ENCODE measurements at places on chromosomes 1 and 21. TPM values are rescaled to one million over a fixed set of nuclear protein-coding genes. Genes with fewer than 3 reads are reported as not detected.
A peak's percentile ranks its signal among the peaks of the same experiment; 100 is the strongest.

DNA sequence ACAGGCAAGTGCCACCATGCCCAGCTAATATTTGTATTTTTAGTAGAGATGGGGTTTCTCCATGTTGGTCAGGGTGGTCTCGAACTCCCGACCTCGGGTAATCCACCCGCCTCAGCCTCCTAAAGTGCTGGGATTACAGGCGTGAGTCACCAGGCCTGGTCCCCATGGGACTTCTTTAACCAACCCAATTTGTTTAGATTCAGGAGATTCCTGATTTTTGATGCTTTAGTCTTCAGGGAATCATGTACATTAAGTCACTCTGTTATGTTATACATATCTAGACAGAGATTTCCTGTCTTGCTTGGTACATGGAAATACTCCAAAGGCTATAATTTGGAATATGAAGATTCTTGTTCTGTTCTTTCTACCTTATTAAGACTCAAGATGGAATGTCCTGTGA, 202.4 kb upstream of the L1TD1 start:
- no peak overlapping the region for H3K4me3 ChIP-seq
- H3K4me1 ChIP-seq: no peaks in the 10 kb centered on the region
- no peaks in the 10 kb centered on the region for H3K27me3 ChIP-seq
- H3K36me3 ChIP-seq: no peaks in the 10 kb centered on the region
- no peak overlapping the region for H3K27ac ChIP-seq

DNA sequence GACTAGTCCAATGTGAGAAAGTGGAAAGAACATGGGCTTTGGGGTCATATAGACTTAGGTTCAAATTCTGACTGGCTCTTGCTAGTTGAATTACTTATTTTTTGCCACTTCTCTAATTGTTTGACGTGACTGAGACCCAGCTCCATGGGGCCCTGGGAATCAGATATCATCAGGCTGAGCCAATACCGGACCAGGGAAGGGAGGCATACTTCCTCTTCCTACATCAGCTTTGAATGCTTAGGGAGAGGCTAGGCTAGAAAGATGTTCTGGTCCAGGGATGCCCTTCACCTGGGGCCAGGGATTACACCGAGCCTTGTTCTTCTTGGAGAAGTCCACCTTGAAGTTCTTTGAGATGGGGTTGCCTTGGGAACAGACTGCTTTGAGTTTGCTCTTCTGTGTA, 3.7 kb upstream of the NR1I3 start:
- no peak overlapping the region for H3K27ac ChIP-seq
- no peaks in the 10 kb centered on the region for H3K36me3 ChIP-seq

The TNFSF4 gene
- 0.23 TPM for total RNA-seq

- H3K4me3 ChIP-seq: no peak overlapping the region
- H3K4me1 ChIP-seq: no peaks in the 10 kb centered on the region
- no peak overlapping the region for H3K27ac ChIP-seq
- no peak for DNase-seq
- no peaks in the 10 kb centered on the region for H3K27me3 ChIP-seq
- no peaks in the 10 kb centered on the region for H3K36me3 ChIP-seq
Measured at GRCh38 chr1:24713176-24713575, 32.1 kb upstream of the CLIC4 start.

DNA sequence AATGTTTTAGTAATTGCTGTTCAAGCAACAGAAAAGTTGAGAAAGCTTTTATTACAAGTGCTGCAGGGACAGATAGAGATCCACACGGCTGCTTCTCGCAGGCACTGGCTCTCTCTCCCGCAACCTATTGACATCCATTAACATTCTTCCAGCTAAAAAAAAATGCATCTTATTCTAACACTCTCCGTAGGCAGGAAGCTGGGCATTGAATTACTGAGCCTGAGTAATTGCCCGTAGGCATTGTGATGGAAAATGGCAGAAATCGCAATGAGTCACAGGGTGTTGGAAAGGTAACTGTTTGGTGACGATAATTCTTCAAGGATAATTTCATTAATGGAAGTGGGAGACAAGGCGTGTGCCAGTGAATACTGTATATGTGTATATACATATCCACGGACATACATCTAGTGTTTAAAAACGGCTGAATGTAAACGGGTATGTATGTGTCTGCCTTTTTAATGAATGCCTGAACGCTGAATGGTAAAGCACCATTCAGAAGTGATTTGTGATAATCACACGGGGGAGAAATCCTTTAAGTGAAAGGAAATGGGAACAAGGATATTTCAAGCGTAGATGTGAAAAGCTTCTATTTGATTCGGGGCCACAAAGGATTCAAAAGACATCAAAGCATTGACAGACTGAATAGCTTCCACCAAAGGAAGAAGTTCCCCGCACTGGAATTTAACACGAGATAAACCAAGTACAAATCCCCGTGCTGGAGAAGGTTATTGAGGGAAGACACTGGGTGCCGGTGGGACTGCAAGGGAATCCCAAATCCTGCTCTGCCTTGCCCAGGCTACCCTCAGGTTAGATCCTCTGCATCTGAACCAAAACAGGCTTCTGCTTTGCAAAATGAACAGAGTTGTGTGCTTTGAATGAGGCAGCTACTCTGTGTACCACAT, 567.2 kb downstream of the NPHP4 start:
- H3K27me3 ChIP-seq: peaks cover 14% of the 10 kb centered on the region
- no peak overlapping the region for H3K4me3 ChIP-seq
- no peak for DNase-seq
- no peak overlapping the region for H3K27ac ChIP-seq
- H3K36me3 ChIP-seq: no peaks in the 10 kb centered on the region

The MPZL1 gene
- total RNA-seq: 11.3 TPM

DNA sequence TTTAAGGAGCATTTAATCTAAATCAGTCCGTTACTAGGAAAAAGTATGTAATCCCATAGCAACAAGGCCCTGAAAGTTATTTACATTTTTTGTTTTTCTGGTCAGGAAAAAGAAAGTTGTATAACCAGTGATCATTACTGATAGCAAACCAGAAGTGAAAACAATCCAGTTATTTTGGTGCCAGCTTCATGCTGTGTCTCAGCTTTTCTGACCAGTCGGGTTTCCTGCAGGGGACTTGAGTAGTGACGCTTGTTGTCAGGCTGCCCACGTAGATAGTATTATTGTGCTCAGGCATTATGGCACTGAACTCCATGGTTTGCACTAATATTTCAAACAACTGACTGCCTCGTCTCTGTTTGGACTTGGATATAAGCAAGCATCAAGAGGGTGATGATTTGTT, 55.2 kb downstream of the SASS6 start:
- H3K27ac ChIP-seq: no peak overlapping the region
- no peak overlapping the region for H3K4me3 ChIP-seq
- peaks cover 2% of the 10 kb centered on the region for H3K36me3 ChIP-seq
- H3K4me1 ChIP-seq: no peaks in the 10 kb centered on the region

DNA sequence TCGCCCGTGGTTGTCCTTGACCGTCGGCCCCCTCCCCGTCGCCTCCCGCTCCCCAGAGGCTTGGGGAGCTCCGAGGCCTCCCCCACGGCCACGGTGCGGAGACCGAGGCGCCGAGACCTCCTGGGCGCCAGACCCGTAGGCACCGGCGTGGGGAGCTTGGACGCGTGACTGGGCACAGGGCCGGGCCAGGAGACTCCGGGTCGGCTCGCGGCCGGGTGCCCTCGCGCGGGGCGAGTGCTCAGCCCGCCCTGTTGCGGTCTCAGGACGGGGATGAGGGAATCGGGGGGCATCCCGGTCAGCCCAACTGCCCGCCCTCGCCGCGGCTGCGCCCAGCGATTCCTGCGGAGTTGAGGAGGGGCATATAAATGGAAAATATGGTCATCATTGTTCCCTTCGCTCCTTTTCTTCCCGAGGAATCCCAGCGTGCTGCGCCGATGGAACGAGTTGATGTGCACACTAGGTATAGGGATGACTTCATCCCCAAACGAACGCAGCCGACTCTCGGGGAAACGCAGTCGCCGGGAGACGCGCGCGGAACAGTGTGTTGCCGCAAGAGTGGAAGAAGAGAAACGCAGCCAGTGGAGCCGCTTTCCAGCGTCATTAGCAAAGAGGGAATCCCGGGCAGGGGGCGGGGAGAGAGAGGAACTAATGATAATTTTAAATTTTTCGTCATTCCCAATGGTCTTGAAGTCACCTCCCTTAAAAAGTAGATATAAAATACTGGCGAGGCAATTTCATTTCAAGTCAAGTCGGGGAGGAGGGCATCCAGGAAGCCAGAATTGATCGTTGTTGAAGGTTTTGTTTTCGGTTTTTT, 747 bp upstream of the ENAH start:
- peak; percentile 85 for DNase-seq
- H3K27ac ChIP-seq: peak overlapping the region; percentile 97

DNA sequence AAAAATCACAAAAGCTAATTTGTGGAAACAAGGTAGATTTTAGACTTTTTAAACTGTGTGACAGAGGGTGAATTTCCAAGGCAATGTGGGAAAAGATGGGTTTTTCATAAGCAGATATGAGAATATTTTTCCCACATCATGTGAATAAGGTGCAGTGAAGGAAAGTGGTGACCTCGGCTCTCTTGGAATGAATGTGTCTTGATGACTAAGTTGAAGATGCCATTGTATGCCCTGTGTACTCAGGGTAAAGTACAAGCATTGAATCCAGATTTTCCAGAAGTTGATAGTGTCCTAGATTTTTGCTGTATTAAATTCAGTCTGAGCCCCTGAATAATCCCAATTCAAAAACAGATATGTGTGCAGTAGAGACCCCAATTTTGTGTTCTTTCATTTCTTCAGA, 442.6 kb upstream of the ADGRL2 start:
- no peak overlapping the region for H3K4me3 ChIP-seq
- DNase-seq: no peak
- H3K4me1 ChIP-seq: no peaks in the 10 kb centered on the region
- no peaks in the 10 kb centered on the region for H3K36me3 ChIP-seq
- H3K27me3 ChIP-seq: no peaks in the 10 kb centered on the region

The PTPN7 gene
- total RNA-seq: 0.19 TPM

The VWA5B1 gene
- total RNA-seq: 0.25 TPM

The POTED gene
- not detected for total RNA-seq

- no peak overlapping the region for H3K4me3 ChIP-seq
- H3K4me1 ChIP-seq: peaks cover 78% of the 10 kb centered on the region
- no peaks in the 10 kb centered on the region for H3K27me3 ChIP-seq
- no peaks in the 10 kb centered on the region for H3K36me3 ChIP-seq
- peak overlapping the region; percentile 96 for H3K27ac ChIP-seq
Measured at GRCh38 chr1:15704526-15705183, 20.5 kb downstream of the PLEKHM2 start.

The CLEC20A gene
- not detected for total RNA-seq

- DNase-seq: no peak
- no peaks in the 10 kb centered on the region for H3K36me3 ChIP-seq
- H3K27me3 ChIP-seq: no peaks in the 10 kb centered on the region
- no peaks in the 10 kb centered on the region for H3K4me1 ChIP-seq
Measured at GRCh38 chr1:101852936-101853335, 143.8 kb downstream of the OLFM3 start.

- H3K36me3 ChIP-seq: no peaks in the 10 kb centered on the region
- no peaks in the 10 kb centered on the region for H3K27me3 ChIP-seq
- no peak for DNase-seq
- no peak overlapping the region for H3K27ac ChIP-seq
- H3K4me3 ChIP-seq: no peak overlapping the region
- H3K4me1 ChIP-seq: peaks cover 7% of the 10 kb centered on the region
Measured at GRCh38 chr1:53294567-53294966, 33.3 kb downstream of the LRP8 start.

DNA sequence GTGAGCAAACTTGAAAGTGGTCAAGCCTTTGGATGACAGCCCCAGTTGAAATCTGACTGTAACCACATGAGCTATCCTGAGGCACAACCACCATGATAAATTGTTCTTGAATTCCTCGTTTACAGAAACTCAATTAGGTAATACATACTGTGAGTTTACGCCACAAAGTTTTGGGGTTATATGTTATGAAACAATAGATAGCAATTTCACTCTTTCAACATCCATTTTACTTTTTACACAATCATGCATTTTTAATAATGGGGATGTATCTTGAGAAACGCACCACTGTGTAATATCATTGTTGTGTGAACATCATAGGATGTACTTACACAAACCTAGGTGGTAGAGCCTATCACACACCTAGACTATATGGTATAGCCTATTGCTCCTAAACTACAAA, 35.4 kb downstream of the OR2C3 start:
- H3K36me3 ChIP-seq: no peaks in the 10 kb centered on the region
- H3K4me3 ChIP-seq: no peak overlapping the region
- no peaks in the 10 kb centered on the region for H3K4me1 ChIP-seq
- H3K27me3 ChIP-seq: no peaks in the 10 kb centered on the region
- no peak for DNase-seq

All from gastrocnemius medialis (tissue), 4 donors.